Kidney (tissue), 22 donors: ENCODE measurements at places on chromosomes 16 and 17. TPM values are rescaled to one million over a fixed set of nuclear protein-coding genes. Genes with fewer than 3 reads are reported as not detected.

Gene KRTAP3-3
- not detected for polyA plus RNA-seq

Gene FAM234A
- polyA plus RNA-seq, result 65.3 TPM

DNA sequence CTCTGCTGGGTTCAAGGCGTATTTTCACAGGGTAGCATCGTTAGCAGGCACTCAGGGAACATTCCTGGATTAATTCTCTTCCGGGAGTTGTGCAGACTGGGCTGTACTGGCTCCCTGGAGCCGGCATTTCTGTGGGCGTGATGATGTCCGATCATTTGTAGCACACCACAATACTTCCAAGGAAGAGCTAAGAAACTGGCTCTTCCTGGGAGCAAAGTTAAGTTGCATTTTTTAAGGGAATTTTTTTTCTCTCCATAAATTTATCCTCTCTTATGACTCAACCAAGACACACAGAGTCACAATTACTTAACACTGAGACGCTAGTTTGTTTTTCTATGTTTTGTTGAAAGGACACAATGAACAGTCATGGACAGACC is 211.6 kb upstream of the FOXF1 start:
- no peak for DNase-seq

DNA sequence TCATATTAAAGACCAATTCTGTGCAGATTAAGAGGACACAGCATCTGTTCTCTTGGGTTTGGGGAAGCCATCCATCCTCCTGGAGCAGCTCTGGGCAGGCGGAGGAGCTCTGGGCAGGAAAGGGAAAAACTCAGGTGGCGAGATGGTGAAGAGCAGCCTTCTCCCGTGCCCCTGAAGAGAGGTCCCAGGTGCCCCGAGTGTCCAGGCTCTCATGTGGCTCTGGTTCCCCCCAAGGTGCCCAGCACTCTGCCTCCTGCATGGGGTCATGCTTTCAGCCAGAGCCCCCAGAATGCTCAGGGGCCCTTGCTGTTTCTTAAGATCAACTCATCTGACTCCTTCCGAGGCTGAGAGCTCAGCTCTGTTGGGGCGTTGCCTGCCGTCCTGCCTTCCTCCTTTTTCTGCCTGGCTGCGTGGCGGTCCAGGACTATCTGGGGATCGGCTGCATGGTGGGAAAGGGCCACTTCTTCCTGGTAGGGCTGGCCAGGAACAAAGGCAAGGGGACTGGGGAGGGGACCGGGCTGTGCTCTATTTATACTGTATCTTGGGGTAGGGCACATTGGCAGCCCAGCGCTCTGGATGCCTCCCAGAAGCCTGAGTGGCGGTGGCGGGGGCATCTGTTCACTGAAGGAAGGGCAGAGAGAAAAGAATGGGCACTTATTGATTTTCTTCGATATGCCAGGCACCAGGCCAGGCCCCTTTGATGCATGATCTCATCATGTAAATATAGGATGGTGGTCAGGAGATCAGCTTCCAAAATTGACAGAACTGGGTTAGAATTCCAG is 103.2 kb upstream of the SDK2 start:
- DNase-seq, result no peak

GRCh38 chr17:66276328-66276937 is 26.0 kb upstream of the PRKCA start:
- DNase-seq, result no peak

DNA sequence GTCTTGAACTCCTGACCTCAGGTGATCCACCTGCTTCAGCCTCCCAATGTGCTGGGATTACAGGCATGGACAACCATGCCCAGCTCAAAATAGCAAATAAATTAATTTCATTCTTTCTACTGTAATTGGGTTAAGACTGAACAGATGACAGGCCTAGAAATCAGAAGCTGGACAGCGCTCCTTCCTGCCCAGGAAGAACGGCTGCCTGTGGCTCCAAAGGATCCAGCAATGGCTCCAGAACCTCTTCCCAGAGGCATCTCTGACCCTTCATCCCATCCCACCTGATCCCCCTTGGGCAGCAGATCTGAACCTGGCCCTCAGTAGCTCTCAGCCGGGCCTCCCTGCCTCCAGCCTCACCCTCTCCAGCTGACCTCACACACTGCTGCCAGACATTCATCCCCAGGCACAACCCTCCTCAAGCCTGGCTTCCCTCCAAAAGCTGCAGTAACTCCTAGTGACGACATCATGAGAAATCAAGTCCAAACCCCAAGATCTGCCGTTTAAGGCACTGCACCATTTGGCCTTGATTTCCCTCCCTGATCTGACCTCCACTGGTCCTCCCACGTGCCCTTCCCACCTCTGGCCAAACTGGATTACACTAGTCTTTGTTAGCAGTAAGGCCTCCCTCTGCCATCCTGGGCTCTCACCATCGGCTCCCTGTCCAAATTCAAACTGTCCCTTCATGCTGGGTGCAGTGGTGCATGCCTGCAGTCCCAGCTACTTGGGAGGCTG is 3.1 kb upstream of the MIF4GD start:
- no peak for DNase-seq

DNA sequence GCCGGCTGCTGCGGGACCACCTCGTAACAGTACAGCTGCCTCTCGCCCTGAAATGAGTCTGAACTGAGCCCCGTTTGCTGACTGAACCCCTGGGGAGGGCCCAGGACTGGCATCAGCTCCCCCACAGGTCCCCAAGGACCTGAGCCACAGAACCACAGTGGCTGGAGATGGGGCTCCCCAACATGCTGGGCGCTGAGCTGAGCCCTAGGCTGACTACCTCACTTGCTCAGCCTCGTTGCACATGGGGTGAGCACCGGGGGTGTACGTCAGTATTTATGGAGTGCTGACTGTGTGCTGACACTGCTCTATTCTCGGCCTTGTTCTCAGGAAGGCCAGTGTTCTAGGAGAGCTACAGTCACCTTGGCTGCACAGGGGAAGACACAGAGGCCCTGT is 6.6 kb upstream of the VASN start:
- no peak for DNase-seq

DNA sequence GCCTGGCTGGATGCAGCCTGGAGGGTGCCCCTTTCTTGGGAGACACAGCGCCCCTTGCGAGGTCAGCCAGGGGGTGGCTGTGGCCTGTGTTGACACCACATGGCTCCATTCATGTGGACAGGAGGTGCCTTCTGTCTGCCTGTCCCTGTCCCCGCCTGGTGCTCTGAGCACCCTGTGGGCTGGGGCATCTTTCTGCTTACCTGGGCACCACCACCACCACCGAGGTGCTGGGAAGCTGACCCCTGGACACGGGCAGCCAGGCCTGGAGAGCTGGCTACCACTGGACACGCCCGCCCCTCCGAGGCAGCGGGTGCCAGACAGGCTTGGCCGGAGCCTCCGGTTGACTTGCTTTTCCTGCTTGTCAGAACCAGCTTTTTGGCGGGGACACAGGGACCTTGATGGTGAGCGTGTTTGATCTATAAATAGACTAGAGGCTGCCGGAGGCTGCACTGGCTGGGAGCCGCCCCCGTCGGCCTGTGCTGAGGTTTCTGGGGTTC is 121.3 kb upstream of the GSE1 start:
- peak; percentile 77 for DNase-seq

- no peak for DNase-seq
These were observed 59.8 kb upstream of the RPH3AL start for GRCh38 chr17:412211-413015.

- no peak for DNase-seq
These were observed 56.1 kb downstream of the BANP start for GRCh38 chr16:88007321-88007731.
